ENCODE measurements at places on chromosomes 5 and 9.
A peak's percentile ranks its signal among the peaks of the same experiment; 100 is the strongest.

- DNase-seq, result no peak
Measured at GRCh38 chr5:146203872-146204192, 427 bp downstream of the RBM27 start.

DNA sequence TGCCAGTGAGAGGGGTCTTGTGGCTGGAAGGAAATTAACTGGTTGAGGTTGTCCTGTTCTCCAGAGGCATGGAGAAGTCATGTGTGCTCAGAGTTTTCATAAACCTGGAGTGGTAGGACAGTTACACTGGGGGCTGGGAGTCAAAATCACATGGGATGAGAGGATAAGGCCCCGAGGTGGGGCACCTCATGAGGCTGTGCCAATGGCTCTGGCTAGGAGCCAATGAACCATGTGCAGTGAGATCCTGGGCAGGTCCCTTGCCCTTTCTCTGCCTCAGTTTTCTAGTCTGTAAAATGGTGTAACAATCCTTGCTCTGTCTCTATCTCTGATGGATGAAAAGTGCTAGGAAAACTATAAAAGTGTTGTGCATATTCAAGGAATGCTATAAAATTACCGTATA lies 7.0 kb upstream of the SYNPO start:
- DNase-seq, result no peak

DNA sequence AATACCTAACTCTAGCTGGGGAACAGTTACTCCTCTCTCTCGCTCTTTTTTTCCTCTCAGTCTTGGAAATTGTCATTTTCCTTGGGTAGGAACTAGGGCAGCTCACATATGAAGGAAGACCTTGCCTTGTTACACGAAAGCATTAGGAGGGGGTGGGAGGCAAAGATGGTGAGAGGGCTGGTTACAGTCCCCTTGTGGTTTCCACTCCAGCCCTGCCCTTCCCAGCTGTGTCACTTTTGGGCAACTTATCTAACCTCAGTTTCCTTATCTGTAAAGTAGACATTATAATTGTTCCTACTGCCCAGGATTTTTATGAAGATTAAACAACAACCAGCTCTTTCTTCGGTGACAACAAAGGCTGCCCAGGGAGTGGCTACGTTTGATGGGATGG lies 196.2 kb upstream of the CLINT1 start:
- DNase-seq, result no peak

GRCh38 chr9:116320290-116320689 lies 166.7 kb downstream of the PAPPA start:
- no peak for DNase-seq

GRCh38 chr5:145703856-145704255 lies 131.3 kb downstream of the PRELID2 start:
- DNase-seq, result no peak

DNA sequence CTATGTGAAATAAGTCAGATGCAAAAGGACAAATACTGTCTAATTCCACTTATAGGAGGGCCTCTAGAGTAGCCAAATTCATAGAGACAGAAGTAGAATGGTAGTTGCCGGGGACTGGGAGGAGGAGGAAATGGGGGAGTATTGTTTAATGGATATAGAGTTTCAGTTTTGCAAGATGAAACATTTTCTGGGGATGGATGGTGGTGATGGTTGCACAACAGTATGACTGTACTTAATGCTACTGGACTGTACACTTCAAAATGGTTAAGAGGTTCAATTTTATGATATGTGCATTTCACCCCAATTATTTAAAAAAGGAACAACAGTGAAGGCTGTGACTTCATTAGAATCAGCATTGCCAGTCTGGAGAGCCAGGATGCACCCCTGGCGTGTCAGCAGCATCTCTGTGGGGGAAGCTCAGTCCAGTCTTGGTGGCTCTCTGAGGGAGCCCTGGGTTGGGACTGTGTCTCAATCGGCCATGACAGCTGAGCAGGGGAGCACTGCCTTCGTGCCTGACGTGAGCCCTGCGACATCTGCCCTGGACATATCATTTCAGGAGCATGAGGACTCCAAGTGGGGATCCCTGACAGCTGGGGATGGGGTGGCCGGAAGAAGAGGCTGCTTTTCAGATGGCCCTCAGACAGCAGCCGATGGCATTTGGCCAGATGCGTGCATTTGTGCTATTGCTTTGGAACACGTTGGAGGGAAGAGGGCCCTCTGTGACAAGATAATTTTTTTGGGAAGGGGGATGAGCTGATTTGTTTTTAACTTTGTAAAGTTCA lies 130.8 kb upstream of the STC2 start:
- no peak for DNase-seq

- DNase-seq, result no peak
Measured at GRCh38 chr5:16304846-16305245, 125.3 kb upstream of the MARCHF11 start.

- DNase-seq, result no peak
Measured at GRCh38 chr5:683551-684481, 9.3 kb downstream of the TPPP start.

GRCh38 chr9:133999851-134000265 lies 7.7 kb upstream of the VAV2 start:
- no peak for DNase-seq

GRCh38 chr5:107203243-107203642 lies 467.5 kb downstream of the EFNA5 start:
- DNase-seq, result no peak

DNA sequence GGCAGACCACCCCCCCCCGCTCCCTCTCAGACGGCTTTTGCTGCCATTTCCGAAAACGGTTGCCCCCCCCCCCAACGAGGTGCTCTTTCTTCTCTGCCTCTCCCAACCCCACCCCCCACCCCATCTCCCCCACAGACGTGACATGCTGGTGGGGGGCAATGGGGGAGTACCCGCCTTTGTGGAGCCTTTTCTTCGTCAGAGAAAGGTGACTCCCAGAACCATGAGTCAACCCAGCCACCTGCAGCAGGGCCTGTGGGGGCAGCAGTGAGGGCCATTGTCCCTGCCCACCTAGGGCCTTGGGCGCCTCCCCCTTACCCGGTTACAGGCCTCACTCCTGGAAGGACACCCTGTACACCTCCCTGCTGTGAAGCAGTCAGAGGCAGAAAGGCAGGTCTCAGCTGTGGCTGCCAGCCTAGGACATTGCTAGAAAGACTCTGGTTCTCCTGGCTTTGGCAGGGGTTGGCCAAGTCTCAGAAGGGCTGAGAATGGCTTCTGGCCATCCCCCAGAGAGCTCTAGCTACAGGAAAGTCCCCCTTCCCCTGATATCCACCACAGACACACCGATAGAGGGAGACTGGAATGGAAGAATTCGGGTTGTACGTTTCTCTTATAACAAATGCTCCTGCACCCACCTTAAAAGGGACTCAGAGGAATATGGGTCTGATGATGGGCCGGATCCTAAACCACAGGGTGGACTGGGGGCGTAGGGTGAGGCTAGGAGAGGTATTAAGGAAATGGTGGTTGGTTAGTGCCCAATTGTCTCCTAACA lies 2.2 kb downstream of the DNAJB5 start:
- DNase-seq, result no peak

- DNase-seq, result no peak
Measured at GRCh38 chr5:67451640-67452279, 255.2 kb upstream of the CD180 start.

DNA sequence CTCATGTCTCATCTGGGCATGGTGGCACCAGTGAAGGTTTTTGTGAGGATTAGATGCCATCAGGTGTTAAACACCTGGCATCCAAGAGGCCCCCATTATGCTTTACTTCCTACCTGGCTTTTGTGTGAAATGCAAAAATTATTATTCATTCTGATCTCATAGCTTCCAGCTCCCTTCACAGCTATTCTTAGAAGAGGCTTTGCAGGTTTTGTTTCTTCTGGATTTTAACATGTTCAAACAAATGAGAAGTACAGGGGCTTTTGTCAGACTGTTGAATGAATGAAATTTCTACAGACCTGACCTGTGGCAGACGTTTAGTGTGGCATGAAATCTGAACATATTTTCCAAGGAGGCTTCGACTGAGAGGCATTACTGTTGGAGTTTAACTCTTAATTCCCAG lies 14.3 kb upstream of the CORO2A start:
- DNase-seq, result no peak

GRCh38 chr5:7781899-7782298 lies 69.0 kb downstream of the CFAP90 start:
- no peak for DNase-seq

- no peak for DNase-seq
Measured at GRCh38 chr9:5440426-5440825, 2.7 kb upstream of the PLGRKT start.

GRCh38 chr9:129007035-129007765 lies 20.9 kb downstream of the SH3GLB2 start:
- DNase-seq, result no peak

DNA sequence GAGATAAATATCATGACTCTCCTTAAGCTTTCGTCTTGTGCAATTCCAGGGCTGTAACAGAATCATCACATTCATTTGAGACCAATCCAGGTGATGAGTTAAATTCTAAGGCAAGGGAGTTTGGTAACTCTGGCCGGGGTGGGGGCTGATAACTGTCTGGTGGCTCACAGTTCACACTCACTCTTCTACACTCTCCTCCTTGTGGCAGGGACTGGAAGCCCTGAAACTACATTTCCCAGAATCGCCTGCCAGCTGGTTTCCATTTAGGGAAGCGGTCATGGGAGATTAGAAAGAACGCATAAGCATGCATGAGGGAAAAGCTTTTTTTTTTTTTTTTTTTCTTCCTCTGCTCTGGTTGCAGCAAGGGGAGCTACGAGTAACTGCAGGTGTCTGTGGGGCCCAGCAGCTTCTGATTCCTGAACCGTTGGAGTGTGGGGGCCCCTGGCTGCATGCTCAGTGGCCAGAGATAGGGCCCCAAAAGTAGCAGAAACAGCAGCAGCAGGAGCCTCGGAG lies 154.8 kb upstream of the TBC1D2 start:
- no peak for DNase-seq

DNA sequence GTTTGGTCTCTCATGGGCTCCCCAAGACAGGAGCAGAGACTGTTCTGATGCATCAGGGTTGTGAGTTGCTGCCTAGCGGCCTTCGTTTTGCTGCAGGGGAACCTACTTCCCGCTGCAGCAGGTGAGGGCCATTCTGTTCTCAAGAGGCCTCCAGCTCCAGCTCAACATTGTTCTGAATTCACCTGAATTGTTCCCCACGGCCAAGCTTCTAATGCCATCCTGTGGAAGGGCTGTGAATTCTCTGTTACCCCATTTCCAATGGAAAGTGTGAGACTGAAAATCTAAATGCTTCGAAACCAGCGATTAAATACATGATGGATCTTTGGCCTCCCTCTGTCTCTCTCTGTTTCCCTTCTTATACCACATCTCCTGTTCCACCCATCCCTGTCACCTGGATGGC lies 349.1 kb upstream of the DAP start:
- no peak for DNase-seq

GRCh38 chr5:60256546-60256945 lies 363.0 kb upstream of the PDE4D start:
- no peak for DNase-seq

- no peak for DNase-seq
Measured at GRCh38 chr5:173925449-173926071, 37.4 kb downstream of the CPEB4 start.

DNA sequence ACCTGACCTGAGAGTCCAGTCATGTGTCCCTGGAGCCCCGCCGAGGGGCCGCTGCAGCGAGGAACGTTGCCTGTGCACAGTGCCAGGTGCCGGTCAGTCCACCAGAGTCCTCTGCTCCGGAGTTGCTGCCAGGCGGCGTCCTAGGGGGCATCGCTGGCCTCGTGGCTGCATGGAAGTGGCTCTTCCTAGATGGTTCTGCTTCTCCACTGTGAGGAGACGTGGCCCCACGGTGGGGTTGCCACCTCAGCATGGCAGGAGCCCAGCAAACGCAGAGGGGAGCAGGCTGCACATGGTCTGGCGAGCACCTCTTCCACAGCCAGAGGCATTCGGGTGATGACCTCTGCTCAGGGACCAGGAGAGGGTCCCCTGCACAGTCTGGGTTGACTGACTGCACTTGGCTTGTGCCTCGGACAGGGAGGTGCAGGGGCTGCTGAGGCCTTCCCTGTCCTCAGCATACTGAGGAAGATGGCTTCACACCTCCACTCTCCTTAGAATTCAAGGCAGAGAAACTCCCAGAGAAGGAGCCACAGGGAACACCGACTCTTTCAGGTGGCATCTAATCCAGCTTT lies 25.9 kb upstream of the POMT1 start:
- no peak for DNase-seq

GRCh38 chr9:123659358-123659757 lies 270.6 kb downstream of the DENND1A start:
- no peak for DNase-seq

DNA sequence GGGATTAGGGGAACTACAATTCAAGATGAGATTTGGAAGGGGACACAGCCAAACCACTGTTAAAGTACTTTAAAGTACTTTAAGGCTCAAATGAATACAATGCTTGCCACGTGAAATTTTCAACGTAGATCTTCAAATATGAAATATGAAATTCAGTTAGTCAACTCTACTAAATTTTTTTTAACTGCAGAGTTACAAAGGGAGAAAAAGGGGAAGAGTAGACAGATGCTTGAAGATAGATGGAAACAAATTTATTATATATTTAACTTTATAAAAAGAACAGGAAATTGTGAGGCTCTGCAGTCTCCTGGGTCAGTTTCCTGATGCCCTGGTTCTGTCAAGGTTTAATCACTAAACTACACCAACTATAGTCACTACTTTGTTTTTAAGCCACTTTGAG lies 785.5 kb upstream of the DMAC1 start:
- no peak for DNase-seq

DNA sequence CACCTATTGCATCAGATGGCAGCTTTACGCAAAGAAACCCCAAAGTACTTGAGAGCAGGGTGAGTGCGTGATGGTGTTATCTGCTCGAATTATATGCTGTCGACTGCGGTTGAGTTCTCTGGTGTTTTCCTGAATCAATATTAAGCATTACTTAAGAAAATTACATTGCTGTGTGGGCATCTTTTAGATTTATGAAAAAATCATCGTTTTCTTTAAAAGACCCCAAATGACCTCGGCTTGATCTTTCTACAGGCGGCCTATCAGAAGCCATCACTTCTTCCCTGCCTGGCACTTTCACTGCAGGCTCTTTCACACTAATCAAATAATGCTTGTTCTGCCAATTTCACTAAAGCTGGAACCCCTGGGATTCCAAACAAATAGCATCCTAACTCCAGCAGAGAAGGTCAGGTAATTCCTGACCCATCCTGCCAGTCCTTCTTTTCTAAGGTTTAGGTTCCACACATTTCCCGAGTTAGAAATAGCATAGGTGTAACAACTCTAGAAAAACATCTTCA lies 1.7 kb downstream of the UBE2QL1 start:
- no peak for DNase-seq

GRCh38 chr5:174071484-174071883 lies 26.0 kb downstream of the NSG2 start:
- DNase-seq, result no peak

GRCh38 chr5:55900068-55900467 lies 48.9 kb downstream of the IL31RA start:
- DNase-seq, result no peak

- peak; percentile 25 for DNase-seq
Measured at GRCh38 chr5:43631182-43631910, 28.4 kb downstream of the NNT start.
